Stomach (tissue), 19 donors: ENCODE measurements at places on chromosomes 5 and 9.
A peak's percentile ranks its signal among the peaks of the same experiment; 100 is the strongest.

DNA sequence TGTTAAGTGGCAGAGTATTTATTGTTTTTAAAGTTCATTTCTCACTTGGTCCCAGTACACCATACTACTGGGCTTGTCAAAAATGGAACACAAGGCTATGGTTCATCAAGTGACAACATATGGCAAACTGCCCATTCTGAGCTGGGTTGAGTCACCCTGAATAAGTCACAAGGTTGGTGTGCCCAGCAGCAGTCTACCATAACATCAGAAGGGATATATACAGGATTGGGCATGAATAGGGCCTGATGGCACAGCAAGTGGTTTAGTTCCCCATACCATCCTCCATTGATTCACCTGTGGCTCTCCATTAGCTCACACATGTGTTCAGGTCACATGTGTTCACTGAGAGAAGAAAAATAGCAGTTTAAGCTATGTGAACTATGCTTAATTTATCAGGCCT, 249.8 kb upstream of the PRDM9 start:
- no peak for DNase-seq

- DNase-seq: no peak
Measured at GRCh38 chr5:113061846-113062780, 85.5 kb downstream of the DCP2 start.

GRCh38 chr9:108703429-108703828, 152.4 kb downstream of the ACTL7B start:
- no peak for DNase-seq

DNA sequence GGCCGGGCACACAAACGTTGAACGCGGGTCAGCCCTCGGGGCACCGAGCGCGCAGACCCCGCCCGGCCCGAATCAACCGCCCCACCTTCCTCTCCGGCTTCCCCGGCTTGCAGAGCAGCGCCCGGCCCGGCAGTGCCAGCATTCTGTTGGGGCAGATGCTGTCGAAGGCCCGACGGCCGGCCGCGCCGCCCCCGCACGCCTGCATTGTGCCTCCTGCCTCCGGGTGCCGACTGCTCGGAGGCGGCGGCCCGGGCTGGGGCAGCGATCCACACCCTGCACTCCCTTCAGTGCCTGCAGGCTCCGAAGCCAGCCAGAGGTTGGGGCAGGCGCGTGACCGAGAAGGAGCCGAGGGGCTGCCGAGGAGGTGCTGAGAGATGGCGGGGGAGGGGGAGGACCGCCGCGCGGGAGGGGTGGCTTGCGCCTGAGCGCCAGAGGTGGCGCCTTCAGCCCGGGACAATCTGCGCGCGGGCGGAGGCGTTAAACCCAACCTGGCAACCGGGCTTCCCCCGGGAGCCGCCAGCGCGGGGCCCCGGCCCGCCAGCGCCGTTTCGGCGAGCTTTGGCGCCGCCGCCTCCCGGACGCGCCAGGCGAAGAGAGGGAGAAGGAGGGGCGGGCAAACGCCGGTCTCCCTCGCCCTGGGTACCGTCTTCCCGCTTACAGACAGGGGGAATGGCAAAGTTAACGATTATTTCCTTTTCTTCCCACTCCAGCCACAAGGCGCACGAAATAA, at the start of gene MCIDAS:
MCIDAS (minus strand) TSS at position 382 of the 730 bp plus-strand sequence; CDS start at position 205, 177 bp downstream.
- DNase-seq: peak; percentile 79

DNA sequence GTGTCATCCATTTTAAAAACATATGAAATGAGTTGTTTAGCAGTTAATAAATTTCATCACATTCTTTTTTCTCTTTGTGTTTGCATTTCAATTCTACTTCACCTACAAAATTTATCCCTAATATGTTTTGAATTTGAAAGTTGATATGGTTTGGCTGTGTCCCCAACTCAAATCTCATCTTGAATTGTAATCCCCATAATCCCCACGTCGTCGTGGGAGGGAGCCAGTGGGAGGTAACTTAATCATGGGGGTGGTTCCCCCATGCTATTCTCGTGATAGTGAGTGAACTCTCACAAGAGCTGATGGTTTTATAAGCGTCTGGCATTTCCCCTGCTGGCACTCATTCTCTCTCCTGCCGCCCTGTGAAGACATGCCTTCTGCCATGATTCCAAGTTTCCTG, 200.1 kb downstream of the EPB41L4A start:
- no peak for DNase-seq

- no peak for DNase-seq
Measured at GRCh38 chr5:90550963-90551362, 7.6 kb upstream of the ADGRV1 start.

DNA sequence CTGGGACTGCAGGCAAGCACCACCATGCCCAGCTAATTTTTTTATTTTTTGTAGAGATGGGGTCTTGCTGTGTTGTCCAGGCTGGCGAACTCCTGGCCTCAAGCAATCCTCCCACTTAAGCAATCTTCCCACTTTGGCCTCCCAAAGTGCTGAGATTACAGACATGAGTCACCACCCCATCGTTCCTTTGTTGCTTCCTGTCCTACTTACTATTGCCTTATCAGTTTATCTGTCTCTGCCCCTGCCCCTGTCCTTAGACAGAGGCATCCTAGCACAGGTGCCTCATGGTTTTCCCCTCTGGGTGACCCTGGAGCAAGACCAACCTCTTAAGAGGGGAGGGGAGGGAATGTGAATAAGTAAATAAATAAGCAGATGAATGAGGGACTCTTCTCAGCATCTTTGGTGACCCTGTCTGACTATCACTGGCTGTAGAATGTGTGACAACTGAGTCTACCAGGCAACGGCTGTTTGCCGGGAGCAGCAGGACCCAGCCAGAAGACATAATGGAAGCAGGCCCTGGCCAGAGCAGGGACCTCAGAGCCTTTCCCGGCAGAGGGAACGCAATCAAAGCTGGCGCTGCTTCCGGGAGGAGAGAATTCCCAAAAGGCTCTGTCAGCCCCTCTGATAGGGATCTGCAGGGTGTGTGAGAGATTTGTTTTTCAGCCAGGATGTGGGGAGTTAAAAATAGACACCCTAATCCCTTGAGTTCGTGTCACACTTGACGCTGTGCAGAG, 43.8 kb upstream of the DAB2IP start:
- DNase-seq: no peak

DNA sequence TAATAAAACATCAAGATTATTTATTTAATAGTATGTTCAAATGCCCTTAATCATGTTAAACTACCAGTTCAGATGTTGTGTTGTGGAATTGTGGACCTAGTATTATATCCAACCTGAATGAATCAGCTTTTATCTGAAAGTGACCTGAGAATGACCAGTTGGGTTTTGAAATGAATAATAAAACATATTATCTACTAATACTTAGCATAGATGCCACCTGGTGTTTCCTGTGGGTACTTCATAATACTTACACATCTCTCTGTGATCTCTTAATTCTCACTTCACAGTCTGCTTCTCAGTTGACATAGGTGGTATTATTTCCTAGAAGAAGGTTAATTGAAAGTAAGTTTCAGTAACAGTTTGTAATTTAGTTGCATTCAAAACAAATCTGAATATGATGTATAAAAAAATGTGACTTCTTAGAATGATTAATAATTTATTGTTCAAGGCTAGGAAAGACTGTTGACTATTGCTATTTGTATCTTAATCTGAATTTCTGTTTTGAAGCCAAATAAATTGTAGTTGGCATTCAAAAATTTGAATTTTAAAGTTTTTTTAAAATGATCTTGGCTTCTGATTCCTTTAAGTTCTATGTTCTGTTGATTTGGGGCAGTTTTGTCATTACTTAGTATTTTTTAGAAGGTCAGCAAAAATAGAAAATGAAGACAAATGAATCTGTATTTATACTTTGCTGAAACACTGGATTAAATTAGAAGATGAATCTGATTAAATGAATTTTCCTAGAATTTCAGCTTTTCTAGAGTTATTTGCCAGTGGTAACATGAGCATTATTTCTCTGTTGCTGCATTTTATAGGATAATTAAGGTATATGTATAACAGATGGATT, 48.2 kb downstream of the KIF2A start:
- DNase-seq: peak; percentile 77

DNA sequence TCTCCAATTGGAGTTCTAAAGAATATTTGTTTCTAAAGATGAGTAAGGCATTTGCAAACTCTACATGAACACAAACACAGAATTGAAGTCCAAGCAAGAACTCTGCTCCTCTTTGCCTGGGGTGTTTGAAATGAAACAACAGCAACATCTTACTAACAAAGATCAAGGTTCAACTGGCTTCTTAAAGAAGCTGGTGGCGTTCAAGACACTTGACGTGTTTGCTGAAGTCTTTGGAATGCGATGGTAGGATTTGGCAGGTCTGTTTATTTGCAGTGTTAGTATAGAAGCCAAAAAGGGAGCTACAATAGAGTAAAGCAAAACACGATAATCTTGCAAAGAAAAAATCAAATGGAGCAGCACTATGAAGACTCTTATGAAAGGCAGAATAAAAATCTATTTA, 94.9 kb downstream of the BASP1 start:
- DNase-seq: no peak

GRCh38 chr9:84758817-84759216, 89.3 kb downstream of the NTRK2 start:
- DNase-seq: no peak

DNA sequence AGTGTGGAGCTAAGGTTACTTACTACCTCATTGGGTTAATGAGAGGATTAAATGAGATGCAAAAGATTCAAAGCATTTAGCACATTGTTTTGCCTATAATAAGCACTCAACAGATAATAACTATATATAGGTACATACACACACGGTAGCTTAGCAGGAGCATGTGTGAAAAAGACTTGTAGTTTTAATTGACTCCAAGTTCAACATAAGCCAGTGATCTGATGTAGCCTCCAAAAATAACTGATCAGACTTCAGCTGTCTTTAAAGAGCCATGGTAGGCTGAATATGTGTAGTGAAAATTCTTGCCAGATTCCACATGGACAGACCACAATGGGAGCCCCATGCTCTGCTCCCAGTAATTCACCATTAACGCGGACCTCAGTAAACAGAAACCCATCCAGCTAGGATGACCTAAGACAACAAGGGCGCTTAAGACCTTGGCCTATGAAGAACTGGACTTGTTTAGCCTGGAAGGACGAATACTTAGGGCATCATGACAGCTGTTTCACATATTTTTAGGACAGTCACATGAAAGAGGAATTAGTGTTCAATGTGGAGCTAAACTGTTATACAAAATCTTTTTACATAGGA, 115.1 kb upstream of the ZNF366 start:
- no peak for DNase-seq

- no peak for DNase-seq
Measured at GRCh38 chr9:86655147-86655546, 292.2 kb downstream of the GAS1 start.

- DNase-seq: no peak
Measured at GRCh38 chr5:106907979-106908378, 762.8 kb downstream of the EFNA5 start.

DNA sequence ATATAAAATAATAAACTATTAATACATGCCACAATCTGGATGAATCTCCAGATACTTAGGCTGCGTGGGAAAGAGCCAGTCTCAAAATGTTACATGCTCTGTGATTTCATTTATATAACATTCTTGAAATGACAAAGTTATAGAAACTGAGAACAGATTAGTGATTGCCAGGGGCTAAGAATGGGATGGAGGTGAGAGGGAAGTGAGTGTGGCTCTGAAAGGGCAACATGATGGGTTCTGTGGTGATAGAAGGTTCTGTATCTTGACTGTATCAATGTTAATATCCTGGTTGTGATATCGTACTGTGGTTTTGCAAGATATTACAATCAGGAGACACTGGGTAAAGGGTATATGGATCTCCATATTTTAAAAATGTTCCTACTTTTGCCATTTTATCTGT, 50.7 kb downstream of the SPEF2 start:
- DNase-seq: no peak

DNA sequence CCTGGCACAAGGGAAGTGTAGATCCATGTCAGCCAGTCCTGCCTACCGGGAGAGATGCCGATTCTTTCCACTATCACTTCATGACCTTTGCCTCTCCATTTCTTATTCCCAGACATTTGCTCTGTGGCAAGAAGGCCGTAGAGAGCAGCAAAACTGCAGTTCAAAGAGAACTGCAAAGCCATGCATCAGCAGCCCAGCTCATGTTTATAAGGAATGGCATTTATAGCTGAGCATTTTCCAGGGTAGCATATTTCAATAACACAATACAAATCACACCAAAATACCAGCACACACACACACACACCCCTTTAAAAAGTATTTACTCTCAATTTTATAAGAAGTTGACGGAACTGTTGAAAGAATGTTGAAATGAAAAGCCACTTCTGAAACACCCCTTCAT, 126.7 kb upstream of the EGFLAM start:
- DNase-seq: no peak

DNA sequence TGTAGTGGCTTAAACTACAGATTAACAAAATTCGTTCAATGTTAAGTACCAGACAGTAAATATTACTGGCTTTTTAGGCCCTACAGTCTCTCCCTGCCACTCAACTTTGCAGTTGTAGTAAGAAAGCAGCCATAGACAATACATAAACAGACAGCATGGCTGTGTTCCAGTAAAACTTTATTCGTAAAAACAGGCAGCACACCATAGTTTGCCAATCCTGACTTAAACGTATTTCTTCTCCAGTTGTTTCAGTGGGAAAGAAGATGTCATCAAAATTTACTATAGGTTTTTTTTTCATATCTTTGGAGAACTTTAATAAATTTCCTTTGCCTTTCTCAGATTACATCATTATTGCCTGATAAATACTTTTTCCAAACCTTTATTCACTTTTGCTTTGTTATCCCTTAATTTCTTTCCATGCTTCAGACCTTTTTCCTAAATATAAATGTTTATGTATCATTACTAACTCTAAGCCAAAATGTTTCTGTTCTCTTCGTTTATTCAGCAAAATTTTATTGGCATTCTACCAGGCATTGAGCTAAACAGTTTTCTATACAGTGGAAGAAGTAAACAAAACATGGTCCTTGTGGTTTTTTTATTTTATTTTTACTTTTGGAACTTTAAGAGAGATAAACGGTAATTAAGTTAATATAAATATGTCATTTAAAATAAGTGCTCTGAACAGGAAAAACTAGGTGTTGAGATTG, 64.5 kb downstream of the SLF1 start:
- DNase-seq: no peak
